ENCODE measurements at places on chromosomes 3 and 15.

GRCh38 chr3:180802837-180803236, 109.6 kb upstream of the FXR1 start:
- no peak for DNase-seq

DNA sequence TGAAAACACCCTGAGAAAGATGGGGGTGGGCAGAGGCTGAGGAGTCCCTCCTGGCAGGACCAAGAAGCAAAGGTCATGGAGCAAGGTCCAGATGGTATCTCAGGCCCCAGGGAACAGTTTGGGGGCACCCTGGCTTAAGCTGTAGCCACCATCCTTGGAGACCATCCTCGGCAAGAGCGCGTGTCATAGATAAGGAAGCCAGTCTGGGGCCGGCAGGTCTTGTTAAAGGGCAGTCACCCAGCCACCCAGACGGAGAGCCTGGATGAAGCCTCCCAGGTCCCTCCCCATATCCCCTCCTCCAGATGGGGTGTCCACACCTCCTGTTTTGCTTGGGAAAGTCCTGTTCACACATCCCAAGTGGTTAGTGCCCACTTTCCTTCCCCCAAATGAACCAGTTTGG, 191.1 kb downstream of the KLF13 start:
- no peak for DNase-seq

GRCh38 chr3:121979734-121980449, 42.2 kb downstream of the ILDR1 start:
- DNase-seq, result no peak

DNA sequence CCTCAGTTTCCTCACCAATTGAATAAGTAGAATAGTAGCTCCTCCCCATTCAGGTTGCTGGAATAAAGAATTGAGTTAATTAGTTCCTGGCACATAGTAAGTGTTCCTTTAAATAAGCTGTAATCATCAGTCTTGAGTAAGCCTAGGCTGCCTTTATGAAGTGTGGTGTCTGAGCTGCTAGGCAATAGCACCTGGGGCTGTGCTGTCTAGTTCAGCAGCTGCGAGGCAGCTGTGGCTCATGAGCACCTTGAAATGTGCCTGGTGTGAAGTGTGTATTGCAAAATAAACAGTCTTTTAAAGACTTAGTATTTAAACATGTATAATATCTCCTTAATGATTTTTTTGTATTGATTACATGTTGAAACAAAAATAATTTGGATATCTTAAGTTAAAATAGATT, 77.6 kb downstream of the TOP2B start:
- DNase-seq, result no peak

- no peak for DNase-seq
Measured at GRCh38 chr15:59548501-59549226, 62.9 kb upstream of the GCNT3 start.

DNA sequence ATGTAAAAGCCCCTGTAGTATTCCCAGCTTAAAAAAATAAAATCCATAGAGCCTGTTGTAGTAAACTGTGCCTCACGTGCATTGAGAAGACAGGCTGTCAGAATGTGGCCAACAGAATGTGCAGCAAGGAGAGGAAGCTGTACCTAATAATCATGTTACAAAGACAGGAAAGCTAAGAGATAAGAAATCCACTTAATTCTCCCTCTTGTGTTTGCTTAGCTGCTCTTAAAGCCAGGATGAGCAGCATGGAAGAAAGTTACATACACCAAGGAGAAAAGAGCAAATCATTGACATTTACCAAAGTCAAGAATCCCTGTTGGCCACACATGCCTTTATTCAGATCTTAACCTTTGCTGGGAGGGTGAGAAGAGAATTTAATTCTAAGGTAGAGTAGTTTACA, 85.9 kb downstream of the TNIK start:
- no peak for DNase-seq

DNA sequence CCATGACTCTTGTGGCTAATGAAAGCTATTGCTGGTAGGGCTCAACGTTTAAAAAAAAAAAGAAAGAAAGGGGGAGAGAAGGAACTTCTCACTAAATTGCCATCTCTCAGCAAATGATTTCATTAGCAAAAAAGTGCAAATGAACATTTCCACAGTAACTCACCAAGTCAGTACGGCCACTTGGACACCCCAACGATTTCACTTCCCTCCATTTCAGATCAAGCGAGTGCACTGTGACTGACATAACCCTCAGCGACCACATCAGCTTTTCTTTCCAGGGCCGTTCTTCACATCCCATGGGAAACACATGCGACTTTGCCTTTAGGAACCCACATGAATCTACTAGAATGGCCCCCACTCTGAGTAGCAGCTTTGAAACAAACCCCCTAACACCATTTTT, 71.6 kb downstream of the OSBPL10 start:
- no peak for DNase-seq

DNA sequence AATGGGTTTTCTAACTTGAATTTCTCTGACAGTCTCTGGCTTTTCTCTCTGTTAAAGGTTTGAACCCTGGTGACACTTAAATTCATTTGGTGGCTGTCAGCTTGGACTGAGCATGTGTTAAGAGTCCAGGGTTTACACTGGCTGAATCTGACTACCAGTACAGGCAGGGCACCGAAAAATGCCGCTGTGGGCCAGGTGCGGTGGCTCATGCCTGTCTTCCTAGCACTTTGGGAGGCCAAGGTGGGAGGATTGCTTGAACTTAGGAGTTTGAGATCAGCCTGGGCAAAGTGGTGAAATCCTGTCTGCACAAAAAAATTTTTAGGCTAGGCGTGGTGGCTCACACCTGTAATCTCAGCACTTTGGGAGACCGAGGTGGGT, 1.8 kb downstream of the MANF start:
- DNase-seq, result no peak

DNA sequence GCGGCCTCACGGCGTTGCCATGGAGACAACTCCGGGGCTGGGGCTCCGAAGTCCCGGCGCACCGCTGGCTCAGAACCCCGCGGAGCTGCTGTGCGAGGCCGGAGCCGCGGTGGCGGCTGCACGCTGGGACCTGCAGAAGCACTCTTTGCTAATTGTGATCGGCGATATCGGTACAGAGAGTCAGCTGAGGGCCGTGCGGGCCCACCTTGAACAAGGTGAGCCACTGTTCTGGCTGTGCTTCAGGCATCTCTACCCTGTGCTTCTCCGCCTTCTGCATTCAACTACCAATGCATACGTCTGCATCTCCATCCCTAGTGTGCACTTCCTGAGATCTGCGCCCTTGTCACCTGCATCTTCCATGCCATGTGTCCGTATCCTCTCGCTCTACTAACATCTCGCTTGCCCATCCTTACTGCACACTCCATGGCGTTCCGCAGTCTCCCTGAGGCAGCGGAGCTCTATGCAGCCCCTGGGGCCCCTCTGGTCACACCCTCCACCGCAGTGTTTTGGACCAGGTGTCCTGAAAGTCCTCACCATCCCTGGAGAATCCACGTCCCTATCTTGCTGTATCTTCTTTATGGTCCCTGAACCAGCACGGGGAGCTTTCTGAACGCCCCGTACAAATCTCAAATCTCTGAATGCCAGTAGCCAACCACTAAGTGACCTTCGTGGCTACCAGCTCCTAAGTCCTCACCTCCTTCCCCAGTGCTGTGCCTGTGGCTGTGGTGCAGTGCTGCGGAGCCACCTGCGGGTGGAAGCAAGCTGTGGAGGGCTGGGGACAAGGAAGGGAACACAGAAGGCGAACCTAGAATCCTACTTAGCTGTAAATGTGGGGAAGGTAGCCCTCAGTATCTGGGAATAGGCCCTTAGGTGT, 6.2 kb upstream of the MAP1A start:
- peak; percentile 29 for DNase-seq

GRCh38 chr3:57110798-57111197, 50.3 kb downstream of the SPATA12 start:
- DNase-seq, result no peak

DNA sequence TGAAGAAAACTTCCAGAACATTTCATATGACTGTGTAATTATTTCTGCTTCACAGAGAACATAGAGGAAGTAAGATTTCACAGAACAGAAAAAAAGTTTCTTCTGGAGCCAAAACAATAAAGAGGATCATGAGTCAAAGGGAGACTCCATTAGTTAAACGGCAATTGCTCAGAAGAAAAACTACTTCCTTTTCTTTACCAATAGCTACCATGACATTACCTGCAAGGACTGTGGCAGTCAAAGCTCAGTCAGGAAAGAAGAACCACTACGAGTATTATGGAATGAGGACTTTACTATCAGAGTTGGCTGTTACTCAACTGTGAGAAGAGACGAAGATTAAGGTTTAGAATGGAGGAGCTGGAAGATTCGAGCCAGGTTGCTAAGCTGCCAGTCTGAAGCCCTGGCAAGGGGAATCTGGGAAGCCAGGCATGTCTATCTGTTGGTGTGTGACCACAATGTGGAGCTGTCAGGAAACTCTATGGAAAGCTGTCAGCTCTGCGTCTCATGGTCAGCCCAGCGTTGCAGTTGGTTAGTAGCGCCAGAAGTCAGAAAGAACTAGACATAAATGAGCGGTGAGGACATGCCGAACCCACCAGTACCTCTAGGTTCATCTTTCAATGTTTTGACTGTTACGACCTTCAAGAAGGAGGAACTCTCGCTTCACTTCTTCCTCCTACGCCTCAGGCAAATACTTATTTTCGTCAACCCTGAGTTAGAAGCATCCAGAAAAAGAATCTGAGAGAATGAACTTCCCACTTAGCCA, 604.3 kb downstream of the FGF12 start:
- DNase-seq, result no peak

DNA sequence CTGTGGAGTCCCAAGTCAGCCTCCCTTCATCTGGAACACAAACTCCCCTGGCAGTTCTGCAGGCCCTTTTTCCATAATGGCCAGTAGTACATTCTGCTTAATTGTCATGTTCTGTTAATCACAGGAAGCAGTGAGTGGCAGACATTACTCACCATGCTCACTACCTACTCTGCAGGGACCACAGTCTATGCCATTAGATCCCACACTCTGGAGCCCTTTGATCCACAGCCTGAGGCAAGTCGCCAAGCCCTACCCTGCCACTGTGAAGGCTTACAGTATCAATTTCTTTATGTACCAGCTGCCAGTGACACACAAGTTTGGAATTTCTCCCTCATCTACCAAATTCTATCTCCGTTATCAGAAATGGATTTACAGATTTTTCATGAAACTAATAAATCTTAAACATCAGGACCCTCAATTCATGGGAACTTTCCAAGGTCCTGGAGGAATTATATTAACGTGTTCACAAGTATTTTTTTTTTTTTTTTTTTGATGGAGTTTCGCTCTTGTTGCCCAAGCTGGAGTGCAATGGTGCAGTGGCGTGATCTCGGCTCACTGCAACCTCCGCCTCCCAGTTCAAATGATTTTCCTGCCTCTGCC, 20.6 kb upstream of the WWTR1 start:
- DNase-seq, result no peak

- no peak for DNase-seq
Measured at GRCh38 chr15:21261396-21261964, 178.8 kb downstream of the POTEB3 start.

DNA sequence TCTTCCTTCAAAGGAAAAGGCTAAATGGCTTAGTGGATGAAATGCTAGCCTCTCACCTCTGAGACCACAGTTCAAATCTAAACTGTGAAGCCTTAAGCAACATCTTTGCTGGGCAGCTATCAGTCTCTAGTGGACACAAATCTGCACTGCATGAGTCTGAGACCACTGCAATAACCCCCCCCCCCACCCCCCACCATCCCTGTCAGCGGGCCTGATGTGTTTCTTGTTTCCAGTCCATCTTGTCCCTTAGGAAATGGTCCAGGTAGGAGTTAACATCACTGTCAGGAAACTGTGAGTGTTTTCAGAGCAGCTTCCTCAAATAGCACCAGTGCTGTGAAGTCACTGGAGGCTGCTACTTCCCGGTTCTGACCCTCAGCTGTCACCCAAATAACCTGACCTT, 140.6 kb upstream of the TMCO5A start:
- no peak for DNase-seq

- DNase-seq, result no peak
Measured at GRCh38 chr3:2526926-2527325, 428.3 kb downstream of the CNTN4 start.

DNA sequence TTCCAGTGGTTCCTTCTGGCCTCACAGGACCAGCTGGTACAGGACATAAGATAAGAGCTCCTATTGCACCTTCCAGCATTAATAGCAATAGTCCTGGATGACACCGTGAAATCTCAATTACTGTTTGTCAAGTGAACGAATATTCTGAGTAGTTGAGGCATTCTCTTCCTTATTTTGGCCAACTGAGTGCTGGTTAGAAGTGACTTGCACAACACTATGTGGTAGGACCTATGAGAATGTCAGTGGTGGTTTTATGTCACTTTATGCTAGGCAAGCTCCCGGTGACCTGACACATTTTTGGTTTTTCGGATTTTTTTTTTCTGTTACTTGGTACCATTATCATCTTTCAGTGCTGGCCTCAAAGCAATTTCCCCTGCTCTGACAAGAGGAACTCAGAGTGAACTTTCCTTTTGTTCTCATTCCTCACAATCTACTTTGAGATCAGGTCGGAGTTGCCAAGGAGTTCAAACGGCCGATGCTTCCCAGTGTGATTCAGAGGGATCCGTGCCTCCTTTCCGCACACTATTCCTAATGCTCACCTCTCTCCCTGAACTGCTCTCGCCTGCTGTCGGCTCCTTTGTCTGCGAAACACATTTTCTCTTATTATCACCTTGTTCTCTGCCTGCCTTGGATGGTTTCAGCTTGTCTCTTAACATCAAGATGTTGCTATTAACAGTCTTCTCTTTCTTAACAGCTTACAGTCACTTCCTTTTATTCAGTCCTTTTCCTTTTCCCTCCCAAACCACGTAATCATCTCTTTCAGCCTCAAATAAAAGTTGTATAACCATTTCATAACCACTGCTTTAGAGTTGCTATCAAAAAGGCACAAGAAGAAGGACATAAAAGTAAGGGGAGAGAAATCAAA, 35.8 kb downstream of the QTRT2 start:
- DNase-seq, result no peak

DNA sequence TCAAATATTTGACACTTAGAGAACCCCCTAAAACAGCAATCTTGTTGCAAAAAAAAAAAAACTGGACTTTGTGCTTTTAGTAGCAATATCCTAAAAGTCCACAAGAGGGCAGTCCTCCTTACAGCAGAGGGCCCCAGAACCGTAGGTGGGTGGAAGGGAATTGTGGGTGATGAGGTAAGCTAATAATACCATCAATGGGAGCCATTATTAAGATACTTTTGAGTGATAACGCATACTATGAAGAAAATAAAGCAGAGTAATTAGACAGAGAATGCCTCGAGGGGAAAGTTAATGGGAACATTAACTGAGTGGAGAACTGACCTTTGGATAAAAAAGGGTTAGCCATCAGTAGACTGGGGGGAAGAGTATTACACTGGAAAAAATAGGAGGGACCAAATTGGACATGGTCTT, 229.9 kb downstream of the THRB start:
- peak; percentile 54 for DNase-seq

GRCh38 chr3:129084501-129084900, 23.9 kb downstream of the GP9 start:
- no peak for DNase-seq

DNA sequence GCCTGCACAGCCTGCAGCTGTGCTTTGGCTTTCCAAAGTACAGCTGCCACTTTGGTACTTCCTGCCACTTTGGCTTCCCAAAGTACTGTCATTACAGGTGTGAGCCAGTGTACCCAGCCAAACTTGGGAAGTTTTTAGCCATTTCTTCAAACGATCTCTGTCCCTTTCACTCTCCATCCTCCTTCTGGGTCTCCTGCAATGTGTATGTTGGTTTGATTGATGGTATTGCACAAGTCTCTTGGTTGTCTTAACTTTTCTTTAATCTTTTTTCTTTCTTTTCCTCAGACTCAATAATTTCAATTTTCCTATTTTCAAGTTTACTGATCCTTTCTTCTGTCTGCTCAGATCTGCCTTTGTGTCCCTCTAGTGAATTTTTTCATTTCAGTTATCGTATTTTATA, 99.3 kb upstream of the CFAP20DC start:
- DNase-seq, result no peak

- no peak for DNase-seq
Measured at GRCh38 chr3:107904536-107905066, 186.2 kb downstream of the CD47 start.

- DNase-seq, result no peak
Measured at GRCh38 chr3:144187531-144188210, 216.0 kb downstream of the DIPK2A start.

Measured in HuH-7.5 (cell line).